Mammary epithelial cell (primary cell): ENCODE measurements at places on chromosomes 7 and 10.

- no peak for DNase-seq
Measured at GRCh38 chr10:69629519-69629896, 539 bp upstream of the FAM241B start.

GRCh38 chr10:125999694-126000093 lies 103.3 kb downstream of the FANK1 start:
- no peak for DNase-seq

- peak; percentile 27 for DNase-seq
Measured at GRCh38 chr10:61643316-61643751, 19.4 kb upstream of the CABCOCO1 start.

DNA sequence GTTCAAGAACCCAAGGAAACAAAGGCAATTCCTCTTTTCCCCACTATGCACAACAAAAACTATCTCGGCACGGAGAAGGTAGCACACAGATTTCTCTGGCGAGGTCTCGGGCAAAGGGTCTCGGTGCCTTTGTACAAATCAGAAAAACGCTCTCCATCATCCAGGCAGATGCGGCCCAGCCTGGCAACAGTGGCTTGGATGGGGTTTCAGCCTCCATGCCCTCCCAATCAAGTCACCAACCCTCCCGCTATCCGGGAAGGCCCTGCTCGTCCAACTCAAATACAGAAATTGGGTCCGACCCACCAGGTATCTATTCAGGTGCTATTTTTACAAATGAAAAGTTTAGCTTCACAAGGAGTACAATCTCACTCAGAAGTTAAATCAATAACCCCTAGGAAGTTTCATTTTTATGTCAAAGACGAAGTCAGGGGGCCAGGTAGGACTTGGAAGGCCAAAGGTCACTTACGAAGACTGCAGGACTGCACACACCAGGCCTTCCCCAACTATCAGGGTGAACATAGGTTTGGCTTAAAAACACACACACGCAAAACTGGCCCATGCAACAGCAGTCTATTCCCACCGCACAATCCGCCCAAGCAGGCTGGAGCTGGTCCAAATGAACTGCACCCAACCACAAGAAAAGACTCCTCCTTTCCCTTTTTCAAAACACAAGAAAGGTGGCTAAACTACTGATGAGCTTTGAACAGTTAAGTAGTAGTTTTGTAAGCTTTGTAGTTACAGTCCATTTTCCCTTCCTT lies 43.0 kb downstream of the GNA12 start:
- DNase-seq, result peak; percentile 35

- no peak for DNase-seq
Measured at GRCh38 chr7:50142425-50143017, 49.5 kb upstream of the ZPBP start.
